ENCODE measurements at places on chromosomes 7 and 10.
A peak's percentile ranks its signal among the peaks of the same experiment; 100 is the strongest.

GRCh38 chr10:54808186-54808935, 7.3 kb upstream of the PCDH15 start:
- no peak for DNase-seq

GRCh38 chr7:73633844-73634243, 9.5 kb upstream of the MLXIPL start:
- DNase-seq = no peak

DNA sequence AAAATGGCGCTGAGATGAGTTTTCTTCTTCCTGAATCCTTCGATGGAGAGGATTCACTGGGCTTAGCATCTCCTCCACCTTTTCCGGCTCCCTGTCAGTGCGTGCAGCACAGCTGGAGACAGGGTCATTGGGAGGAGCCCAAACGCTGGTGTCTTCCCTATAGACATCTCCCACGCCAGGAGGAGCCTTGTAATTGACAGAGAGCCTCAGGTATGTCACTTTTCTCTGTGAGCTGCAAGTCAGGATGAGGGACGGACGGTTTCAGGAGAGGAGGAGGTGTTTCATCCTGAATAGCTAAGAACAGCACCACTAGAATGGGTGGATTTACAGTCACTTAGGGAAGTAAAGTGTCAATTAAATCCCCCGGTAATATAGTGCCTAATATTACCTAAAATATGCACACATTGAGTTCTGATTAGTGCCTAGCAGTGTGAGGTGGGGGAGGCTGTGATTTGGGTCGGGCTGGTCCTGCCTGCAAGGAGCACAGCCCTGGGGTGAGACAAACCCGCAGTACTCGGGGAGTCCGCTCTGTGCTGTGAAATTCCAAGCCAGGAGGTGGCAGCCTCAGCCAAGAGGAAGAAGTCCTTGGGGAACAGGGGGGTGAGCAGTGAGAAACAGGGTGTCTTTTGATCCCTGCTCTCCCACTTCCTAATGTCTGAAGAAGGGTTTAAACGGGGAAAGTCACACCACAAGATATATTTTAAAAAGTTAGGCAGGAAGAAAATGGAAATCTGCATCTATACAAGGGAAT, 28.2 kb downstream of the IL15RA start:
- DNase-seq = peak; percentile 23

DNA sequence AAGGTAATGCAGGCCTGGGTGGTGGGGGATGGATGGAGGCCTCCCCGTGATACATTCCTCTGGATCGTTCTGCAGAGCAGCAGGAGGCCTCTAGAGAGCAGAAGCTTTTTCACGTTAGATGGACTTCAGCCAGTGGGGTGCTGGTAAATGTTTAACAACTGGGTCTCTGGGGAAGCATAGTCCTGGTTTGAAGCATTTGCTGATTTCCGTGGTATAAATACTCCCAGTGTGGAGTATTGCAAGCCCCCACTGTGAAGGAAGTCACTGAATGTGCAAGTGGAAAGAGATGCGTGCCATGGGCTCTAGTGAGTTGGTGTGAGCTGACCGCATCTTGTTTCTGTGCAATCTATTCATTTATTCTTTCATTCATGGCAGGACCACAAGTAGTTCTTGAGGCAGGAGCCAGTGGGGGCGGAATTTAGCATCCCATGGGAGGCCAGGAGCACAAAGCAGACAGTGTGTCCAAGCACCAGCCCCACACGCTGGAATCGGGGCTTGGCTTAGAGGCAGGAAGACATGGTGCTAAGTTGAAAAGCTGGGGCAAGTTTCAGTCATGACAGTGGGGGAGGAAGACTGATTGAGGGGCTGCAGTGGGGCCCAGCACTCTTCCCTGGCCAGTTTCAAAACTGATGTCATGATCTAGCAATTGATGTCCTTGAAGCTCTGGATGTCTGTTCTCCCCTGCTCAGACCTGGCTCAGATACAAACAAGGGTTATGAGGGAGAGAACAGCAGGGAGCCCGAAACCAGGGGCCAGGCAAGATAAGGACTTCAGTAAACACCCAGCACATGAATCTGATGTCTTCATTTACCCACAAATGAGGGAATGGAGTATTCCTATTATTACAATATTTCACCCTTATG, 280.9 kb upstream of the LYZL1 start:
- no peak for DNase-seq

- no peak for DNase-seq
Measured at GRCh38 chr7:44259547-44260457, 59.0 kb downstream of the YKT6 start.

- DNase-seq = no peak
Measured at GRCh38 chr7:128841171-128841690, 11.0 kb downstream of the FLNC start.

GRCh38 chr7:117190104-117190503, 132.8 kb downstream of the WNT2 start:
- no peak for DNase-seq

DNA sequence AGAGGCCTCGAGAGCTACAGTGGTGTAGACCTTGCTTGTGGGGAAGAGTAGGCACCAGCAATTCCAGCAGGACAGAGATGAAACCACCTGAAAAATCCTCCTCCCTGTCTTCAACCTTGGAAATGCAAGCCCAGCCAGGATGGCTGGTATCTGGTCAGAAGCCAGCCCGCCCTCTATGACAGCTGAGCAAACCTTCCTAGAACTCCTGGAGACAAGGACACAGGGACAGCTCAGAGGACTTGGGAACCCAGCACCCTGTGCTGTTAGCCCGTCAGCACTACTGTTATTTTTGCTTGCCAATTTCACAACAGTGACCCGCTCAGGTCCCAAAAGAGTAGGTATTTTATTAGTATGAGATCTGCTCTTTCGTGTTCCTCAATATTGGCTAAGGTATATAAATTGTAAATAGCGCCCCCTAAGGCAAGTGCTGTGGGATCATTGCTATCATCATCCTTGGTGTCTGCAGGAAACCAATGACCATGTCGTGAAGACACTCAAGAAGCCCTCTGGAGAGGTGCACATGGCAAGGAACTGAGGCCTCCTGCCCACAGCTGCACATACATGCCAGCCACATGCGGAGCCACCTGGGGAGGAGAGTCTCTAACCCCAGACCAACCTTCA, 156.5 kb upstream of the CHST15 start:
- no peak for DNase-seq

- no peak for DNase-seq
Measured at GRCh38 chr7:116315803-116316202, 105.5 kb downstream of the TES start.

- no peak for DNase-seq
Measured at GRCh38 chr7:22317632-22318031, 39.3 kb downstream of the RAPGEF5 start.

GRCh38 chr10:123044391-123044790, 35.6 kb downstream of the ACADSB start:
- no peak for DNase-seq

GRCh38 chr7:118104812-118105441, 79.0 kb upstream of the LSM8 start:
- DNase-seq = peak; percentile 14

DNA sequence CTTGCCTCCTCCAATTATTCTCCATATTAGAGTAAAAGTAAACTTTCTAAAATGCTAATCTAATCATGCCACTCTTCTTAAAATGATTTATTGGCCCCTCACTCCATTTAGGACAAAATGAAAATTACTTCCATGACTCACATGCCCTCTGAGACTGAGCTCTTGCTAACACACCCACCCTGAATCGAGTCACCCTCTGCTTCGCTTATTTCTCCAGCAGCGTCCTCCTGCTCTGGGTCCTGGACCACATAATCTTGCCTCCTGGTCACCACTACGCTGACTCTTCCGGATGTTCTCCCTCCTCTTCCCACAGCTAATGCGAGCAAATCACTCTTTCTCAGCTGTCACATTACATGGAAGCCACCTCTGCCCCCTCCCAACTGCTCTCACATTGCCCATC, 384.0 kb upstream of the FZD8 start:
- DNase-seq = no peak

GRCh38 chr7:141792526-141792925, 2.5 kb downstream of the TAS2R5 start:
- no peak for DNase-seq

DNA sequence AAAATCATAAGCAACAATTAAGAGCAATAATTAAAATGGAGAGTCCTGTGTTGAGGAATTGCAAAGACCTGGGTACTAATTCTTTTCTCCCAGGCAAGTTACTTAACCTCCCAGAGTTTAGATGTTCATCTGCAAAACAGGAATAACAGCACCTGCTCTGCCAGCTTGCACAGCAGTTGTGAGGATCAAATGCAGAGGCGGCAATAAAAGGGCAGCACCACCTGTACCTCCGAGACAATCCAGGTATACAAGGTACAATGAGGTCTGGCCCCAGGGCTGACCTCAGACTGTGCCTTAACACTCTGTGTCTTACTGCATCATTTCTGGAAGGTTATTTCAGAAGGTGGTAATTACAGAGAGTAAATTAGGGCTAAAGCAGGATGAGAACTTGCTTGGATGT, 14.5 kb upstream of the FAM204A start:
- no peak for DNase-seq

DNA sequence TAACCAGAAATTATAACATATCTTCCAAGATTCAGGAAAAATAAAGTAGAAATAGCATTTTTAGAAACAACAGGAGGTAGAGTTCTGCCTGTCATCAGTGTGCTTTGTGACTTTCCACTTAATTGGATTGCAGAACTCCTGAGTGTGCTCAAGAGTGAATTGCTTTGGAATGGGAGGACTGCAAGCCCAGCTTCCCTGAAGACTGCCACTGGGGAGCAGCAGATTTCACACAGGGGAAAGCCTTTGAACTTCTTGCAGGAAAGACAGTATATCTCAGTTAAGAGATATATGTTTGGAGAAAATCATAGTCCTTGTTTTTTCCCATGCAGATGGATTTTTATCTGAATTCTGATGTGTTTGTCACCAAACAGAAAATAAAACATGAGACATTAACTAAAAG, 124.5 kb downstream of the TMEM168 start:
- DNase-seq = no peak

DNA sequence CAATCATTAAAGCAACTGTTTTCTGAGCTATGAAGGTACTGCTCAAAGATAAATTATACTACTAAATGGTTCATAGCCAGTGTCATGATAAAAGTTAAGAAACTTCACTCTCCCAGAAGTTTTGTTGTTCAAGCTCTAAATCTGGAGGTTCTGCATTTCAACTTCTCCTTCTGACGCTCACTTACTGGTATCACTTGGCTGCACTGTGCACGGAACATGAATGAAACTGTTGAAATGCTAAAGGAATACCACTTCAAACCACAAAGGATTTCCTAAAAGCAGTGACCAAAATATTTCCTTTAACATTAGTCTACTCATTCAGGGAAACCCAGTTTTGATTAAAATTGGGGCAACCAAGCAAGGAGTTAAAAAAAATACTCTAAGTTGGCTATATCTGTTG, 93.6 kb downstream of the UBE2H start:
- peak; percentile 78 for DNase-seq

- no peak for DNase-seq
Measured at GRCh38 chr10:63150745-63151144, 17.6 kb downstream of the NRBF2 start.

DNA sequence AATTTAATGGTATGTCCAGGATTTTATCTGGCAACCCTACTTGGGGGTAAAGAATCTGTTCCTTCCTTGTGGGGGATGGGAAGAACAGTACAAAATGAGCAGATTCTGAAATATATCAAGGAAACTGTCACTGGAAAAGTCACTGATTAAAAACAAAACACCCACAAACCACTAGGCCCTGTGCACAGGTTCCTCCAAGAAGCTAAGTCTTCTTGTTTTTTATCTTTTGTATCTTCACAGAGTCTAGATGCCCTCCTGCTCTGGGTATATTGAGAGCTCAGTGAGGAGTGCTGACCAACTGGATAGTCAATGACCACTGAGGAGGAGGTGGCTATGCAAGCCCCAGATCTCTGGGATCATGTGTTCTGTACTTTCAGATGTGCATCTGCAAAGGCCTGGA, 86.8 kb upstream of the ANKRD1 start:
- no peak for DNase-seq

DNA sequence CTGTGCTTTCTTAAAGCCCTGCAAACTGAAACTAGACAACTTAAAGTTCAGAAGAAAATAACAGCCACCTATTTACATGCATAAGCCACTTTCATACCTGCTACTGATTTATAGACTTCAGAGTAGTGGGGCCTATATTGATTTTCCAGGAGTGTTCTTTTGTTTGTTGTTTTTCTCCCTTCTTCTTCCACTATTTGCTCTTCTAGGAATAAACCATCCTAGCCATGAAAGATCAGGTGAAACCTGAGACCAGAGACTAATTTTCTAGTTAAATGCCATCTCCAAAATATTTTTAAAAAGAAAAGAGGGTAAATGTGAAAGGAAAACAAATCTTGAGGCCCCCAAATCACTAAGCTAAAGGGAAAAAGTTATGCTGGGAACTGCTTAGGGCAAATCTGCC, 72.4 kb upstream of the C1GALT1 start:
- DNase-seq = no peak

DNA sequence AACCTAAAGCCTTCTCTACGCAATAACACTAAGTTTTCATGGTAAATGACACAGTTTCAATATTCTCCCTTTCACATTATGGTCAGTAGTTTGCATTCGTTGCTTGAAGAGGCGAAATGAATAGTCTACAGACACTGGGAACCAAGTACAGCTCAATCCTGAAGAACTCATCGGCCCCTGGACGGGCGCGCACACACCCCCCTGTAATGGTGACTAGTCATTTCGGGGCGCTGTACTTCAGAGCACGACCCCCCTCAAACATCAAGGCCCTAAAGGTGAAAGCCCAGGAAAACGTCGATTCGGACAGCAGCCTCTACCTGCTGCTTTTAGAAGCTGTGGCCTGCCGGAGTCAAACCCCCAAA, 1.0 kb downstream of the NT5C2 start:
- DNase-seq = no peak

DNA sequence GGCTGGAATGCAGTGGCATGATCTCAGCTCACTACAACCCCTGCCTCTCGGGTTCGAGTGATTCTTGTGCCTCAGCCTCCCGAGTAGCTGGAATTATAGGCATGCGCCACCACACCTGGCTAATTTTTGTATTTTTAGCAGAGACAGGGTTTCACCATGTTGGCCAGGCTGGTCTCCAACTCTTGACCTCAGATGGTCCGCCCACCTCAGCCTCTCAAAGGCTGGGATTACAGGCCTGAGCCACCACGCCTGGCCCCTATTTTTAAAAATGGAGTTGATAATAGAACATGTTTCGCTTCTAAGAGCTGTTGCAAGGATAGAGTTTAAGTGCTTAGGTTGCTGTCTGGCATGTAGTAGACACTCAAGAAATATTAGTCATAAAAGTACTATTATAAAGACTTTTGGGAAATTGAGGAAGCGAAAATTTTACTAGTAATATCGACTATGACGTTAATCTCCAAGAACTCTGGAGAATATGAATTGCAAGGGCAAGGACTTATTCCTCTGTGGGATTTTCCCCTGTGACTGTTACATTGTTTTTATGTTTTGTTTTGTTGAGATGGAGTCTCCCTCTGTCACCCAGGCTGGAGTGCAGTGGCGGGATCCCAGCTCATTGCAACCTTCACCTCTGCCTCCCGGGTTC, 7.9 kb downstream of the GTF2I start:
- DNase-seq = no peak

- DNase-seq = no peak
Measured at GRCh38 chr7:117669818-117670217, 190.0 kb downstream of the CFTR start.

Data from hematopoietic multipotent progenitor cell (in vitro differentiated cells).